Urothelium cell line (cell line): ENCODE measurements at places on chromosomes 3 and 15.

GRCh38 chr3:161925749-161926360 lies 429.2 kb downstream of the OTOL1 start:
- no peak for DNase-seq

GRCh38 chr3:100615684-100616083 lies 6.3 kb downstream of the ADGRG7 start:
- no peak for DNase-seq

- DNase-seq = no peak
These were observed 163.6 kb upstream of the SETMAR start for GRCh38 chr3:4139462-4140140.

DNA sequence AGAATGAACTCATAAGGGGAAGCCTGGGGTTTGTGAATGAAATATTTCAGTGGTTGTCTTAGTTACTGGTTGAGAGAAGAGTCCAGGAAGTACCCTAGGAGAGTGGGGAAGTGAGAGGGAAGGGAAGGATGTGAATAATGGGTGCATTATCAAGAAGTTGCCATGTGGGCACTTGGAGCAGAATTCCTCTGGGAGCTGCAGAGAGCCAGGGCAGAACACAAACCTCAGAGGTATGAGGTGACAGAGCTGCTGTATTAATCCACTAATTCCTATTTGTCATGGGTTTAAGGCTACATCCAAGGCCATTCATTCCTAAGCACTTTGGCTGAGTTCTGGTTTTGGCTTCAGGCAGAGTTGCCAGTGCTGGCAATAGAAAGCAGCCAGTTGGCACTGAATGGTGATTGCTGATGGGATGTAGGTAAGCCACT lies 29.0 kb downstream of the NDUFB4 start:
- no peak for DNase-seq

DNA sequence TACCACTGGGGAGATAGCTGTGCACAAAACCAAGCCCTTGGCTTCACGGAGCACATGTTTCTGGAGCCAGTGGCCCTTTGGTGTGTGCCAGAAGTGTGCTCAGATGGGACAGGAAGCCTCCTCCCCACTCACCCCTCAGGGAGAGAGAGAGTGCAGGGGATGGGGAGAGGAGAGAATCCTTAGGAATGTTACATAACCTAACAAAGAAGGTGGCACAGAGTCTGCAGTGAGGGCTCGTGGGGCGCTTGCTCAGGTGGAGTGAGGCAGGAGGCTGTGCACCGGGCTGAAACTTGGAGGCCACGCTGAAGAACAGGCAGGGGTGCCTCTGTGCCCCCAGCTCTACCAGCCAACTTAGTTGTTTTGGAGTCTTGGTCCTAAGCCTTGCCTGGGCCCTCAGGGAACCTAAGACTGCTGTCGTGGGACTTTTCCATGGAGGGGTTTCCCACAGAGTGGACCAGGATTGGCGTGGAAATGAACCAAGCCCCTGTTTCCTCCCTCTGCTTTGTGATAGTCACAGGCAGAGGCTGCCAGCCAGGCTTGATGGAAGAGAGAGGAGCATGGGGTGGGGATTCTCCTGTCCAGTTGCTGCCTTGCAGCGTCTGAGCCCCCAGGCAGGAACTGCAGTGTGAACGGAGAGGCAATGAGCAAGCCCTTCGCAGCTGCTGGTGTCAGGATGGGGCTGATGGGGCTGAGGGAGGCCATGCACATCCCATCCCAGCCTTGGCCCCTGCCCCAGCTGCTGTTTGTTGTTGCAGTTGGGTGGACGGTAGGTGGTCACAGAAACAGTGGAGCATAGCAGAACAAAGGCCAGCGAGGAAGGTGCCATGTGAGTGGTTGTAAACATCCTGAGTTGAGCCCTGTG lies 32.7 kb downstream of the PDIA5 start:
- DNase-seq = no peak

DNA sequence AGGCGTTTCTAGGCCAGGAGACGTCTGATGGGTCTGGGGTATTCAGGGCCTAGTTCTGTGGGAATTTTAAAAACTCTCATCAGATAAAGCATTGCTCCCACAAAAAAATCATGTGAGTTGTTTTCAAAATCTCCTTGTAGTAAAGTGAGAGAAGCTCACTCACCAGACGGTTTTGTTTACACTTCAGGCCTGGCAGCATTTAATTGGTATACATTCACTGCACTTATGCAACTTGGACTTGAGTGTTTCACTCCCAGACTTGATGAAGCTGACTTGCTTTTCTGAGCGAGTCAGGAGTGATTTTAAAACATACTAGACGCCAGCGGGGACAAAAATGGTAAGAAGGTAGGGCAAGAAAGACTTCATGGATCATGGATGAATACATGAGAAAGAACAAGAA lies 75.2 kb downstream of the SLCO3A1 start:
- DNase-seq = no peak
